ENCODE measurements at places on chromosomes 3 and 15. TPM values are rescaled to one million over a fixed set of nuclear protein-coding genes. Genes with fewer than 3 reads are reported as not detected.

GRCh38 chr15:70526221-70526973 lies 237.0 kb downstream of the UACA start:
- peak; percentile 56 for DNase-seq

Gene RARRES1
- total RNA-seq: 3.2 TPM

Gene JAGN1
- total RNA-seq: 33.6 TPM

DNA sequence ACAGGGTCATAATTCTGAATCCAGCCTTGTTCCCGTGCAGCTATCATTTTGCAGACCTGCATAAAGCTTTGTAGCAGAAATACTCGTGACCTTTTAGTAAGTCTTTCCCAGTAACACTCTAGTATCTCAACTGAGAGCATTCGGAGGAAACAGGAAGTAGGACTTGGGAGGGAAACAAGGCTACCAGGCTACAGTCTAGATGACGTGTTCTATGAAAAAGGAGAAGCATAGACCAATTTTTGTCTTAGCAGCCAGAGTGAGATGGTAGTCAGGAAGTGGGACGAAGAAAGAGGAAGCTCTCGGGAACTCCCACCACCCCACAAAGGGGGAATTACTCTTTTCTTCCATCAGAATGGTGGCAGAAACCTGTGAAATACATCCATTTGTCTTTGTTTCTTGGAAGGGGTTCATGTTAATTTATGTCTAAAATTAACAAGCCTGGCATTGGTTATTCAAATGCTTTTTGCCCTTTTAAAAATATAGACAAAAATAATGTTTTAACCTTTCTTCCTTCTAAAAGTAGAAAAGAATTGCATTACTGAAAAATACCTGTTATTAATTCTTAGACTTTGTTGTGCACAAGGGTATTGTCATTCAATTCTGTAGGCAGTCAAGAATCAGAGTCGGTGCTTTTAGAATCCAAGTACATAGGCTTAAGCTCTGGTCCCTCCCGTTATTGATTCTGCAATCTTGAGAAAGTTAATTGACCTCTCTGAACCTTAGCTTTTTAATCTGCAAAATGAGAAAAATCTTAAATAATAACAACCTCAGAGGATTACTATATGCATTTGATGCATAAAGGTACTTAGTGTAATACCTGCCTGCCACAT lies 1.6 kb upstream of the SUCNR1 start:
- DNase-seq: no peak

GRCh38 chr3:172315401-172316091 lies 132.7 kb downstream of the GHSR start:
- peak; percentile 72 for DNase-seq

Data from astrocyte (in vitro differentiated cells and primary cell).